ENCODE measurements at places on chromosomes 2 and 18. TPM values are rescaled to one million over a fixed set of nuclear protein-coding genes. Genes with fewer than 3 reads are reported as not detected.

GRCh38 chr2:65350651-65351056 is 81.7 kb downstream of the SPRED2 start:
- no peak for DNase-seq

DNA sequence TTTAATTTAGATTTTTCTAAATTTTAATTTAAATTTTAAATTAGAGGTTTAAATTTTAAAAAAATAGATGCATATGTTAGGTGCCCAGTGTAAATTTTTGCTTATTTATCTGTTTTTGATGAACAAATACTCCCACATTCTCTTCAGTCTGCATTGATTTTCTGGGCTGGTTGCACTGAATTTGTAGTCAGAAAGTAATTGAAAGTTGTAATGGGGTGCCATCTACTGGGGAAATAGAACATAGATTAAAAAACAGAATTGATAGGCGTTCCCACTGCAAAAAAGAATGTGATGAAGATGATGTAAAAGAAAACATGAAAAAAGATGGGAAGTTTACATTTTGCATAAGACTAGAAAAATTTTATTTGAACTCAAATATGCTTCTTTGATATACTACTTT is 51.7 kb upstream of the CCDC85A start:
- no peak for DNase-seq

DNA sequence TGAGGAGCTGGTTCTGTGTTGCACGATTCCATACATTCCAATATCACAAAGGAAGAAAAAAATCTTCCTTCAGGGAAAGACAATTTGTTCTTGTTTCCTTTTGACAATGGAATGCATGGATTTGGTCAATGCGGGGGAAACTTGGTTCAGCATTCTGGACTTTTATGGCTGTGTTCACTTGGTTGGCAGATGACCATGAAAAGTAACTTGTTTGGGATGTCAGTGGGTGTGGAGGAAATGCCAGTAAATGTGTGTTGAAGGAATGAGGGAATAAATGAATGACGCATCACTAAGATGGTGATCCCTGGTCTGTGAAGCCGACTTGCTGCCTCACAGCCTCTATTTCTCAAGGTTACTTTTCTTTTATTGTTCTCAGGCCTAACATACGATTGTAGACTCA is 53.7 kb downstream of the THUMPD2 start:
- DNase-seq = no peak

The ASXL3 gene
- 7.3 TPM for polyA plus RNA-seq

The ATP6V1B1 gene
- 65.9 TPM for polyA plus RNA-seq

Measured in left renal pelvis (tissue), 4 donors.